Upper lobe of right lung (tissue), 1 donor: ENCODE measurements at places on chromosomes 13 and 19. TPM values are rescaled to one million over a fixed set of nuclear protein-coding genes. Genes with fewer than 3 reads are reported as not detected.

The CYP4F12 gene
- total RNA-seq: 3.7 TPM

The SGTA gene
- 44.9 TPM for total RNA-seq

The TEKTIP1 gene
- total RNA-seq: 3.2 TPM

The ZNF667 gene
- total RNA-seq: 2.8 TPM

The ZNF681 gene
- 1.9 TPM for total RNA-seq

The ZNF90 gene
- 7.6 TPM for total RNA-seq

The DNAJC3 gene
- 67.9 TPM for total RNA-seq

The MVB12A gene
- total RNA-seq: 36.3 TPM

The PEAK3 gene
- total RNA-seq: 4.5 TPM

The RGL3 gene
- total RNA-seq: 54.6 TPM

The EXOC3L2 gene
- total RNA-seq: 11.9 TPM

The SHANK1 gene
- total RNA-seq: 0.35 TPM

- H3K4me1 ChIP-seq: no peaks in the 10 kb centered on the region
- DNase-seq: no peak
- H3K4me3 ChIP-seq: no peak overlapping the region
- no peaks in the 10 kb centered on the region for H3K27me3 ChIP-seq
- peaks cover 87% of the 10 kb centered on the region for H3K36me3 ChIP-seq
- no peak overlapping the region for H3K27ac ChIP-seq
These were observed 11.7 kb downstream of the ZNF613 start for GRCh38 chr19:51938936-51939335.

DNA sequence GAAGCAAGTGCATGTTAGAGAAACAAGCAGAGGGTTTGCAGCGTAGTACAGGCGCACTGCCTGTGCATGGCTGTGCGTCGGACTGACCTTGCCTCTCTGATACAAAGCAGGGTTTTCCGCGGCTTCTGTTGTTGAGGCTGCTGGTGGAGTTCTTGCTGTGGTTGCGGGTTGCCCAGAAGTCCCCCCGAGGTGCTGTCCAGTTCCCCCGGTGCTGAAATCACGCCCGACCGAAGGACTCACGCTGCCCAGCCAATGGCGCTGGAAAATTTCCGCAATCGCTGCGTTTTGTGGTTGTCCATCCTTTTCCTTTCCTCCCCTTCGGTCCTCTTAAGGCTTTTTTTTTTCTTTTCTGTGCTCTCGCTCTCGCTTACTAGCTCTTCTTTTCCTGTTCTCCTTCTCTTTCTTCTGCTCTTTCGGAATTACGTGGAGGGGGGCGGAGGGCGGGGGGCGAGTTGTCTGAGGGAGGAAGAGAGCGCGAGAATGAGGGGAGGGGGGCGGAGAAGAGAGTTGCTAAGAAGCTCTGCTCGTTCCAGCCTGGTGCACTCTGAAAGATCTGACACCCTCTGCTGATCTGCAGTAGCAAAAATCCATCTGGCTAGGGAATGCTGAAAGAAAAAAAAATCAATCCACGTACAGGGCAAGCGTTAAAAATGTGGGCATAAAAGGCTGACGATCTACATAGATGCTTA, at the start of gene SLITRK1:
SLITRK1 (minus strand) TSS at position 558 of the 689 bp plus-strand sequence. CDS start 967 bp downstream, outside the sequence.
- H3K36me3 ChIP-seq: no peaks in the 10 kb centered on the region
- H3K27me3 ChIP-seq: peaks cover 49% of the 10 kb centered on the region
- no peaks in the 10 kb centered on the region for H3K4me1 ChIP-seq
- H3K27ac ChIP-seq: no peak within 1 kb of the TSS
- DNase-seq: peak; percentile 72

GRCh38 chr19:39247701-39248664, 673 bp downstream of the IFNL4 start:
- peak; percentile 64 for DNase-seq
- H3K4me3 ChIP-seq: no peak overlapping the region
- peaks cover 35% of the 10 kb centered on the region for H3K27me3 ChIP-seq
- no peaks in the 10 kb centered on the region for H3K36me3 ChIP-seq

- no peak overlapping the region for H3K4me3 ChIP-seq
- no peak for DNase-seq
- no peaks in the 10 kb centered on the region for H3K27me3 ChIP-seq
- H3K36me3 ChIP-seq: no peaks in the 10 kb centered on the region
These were observed 14.2 kb downstream of the KLF5 start for GRCh38 chr13:73073050-73073449.

- H3K4me3 ChIP-seq: no peak overlapping the region
- H3K27ac ChIP-seq: no peak overlapping the region
- no peaks in the 10 kb centered on the region for H3K27me3 ChIP-seq
- H3K4me1 ChIP-seq: peaks cover 10% of the 10 kb centered on the region
- no peaks in the 10 kb centered on the region for H3K36me3 ChIP-seq
These were observed 76.0 kb downstream of the KCTD15 start for GRCh38 chr19:33872445-33873320.

DNA sequence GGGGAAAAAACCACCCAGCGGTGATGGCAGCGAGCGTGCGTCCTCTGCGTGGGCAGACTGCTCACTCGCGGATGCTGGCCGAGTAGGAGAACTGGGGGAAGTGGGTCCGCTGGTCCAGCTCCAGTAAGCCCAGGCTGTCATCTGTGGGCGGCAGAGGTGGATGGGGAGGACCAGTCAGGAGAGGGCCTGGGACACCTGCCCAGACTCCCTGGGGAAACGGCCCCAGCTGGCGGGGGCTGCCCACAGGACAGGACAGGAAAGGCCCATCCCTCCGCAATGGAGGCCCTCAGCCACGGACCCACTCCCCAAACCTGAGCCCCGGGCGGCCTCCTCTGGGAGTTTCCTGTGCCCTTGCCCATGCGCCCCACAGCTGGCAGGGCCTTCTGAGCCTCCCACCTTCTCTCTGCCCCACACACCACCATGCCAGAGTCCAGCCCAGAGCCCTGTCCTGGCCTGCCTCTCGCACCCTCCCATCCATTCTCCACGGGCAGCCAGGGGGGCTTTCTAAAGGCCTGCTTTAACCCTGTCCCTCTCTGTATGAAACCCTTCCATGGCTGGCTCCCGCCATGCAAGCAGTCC, 7.4 kb upstream of the CCNP start:
- DNase-seq: no peak
- peaks cover 56% of the 10 kb centered on the region for H3K36me3 ChIP-seq
- H3K27ac ChIP-seq: no peak overlapping the region
- H3K27me3 ChIP-seq: no peaks in the 10 kb centered on the region
- no peak overlapping the region for H3K4me3 ChIP-seq
- peaks cover 9% of the 10 kb centered on the region for H3K4me1 ChIP-seq

GRCh38 chr13:70042193-70042592, 65.4 kb upstream of the ATXN8OS start:
- no peak for DNase-seq
- H3K27ac ChIP-seq: no peak overlapping the region
- no peaks in the 10 kb centered on the region for H3K36me3 ChIP-seq

GRCh38 chr19:1211494-1212234, 6.1 kb downstream of the STK11 start:
- peaks cover 8% of the 10 kb centered on the region for H3K36me3 ChIP-seq
- H3K27ac ChIP-seq: no peak overlapping the region
- H3K4me1 ChIP-seq: peaks cover 78% of the 10 kb centered on the region
- no peak overlapping the region for H3K4me3 ChIP-seq
- no peaks in the 10 kb centered on the region for H3K27me3 ChIP-seq
- DNase-seq: peak; percentile 78

- peak; percentile 87 for DNase-seq
- H3K27me3 ChIP-seq: peaks cover 62% of the 10 kb centered on the region
- no peaks in the 10 kb centered on the region for H3K36me3 ChIP-seq
- no peaks in the 10 kb centered on the region for H3K4me1 ChIP-seq
- H3K4me3 ChIP-seq: no peak overlapping the region
These were observed 17.5 kb upstream of the MEIS3 start for GRCh38 chr19:47436712-47437401.

- H3K36me3 ChIP-seq: no peaks in the 10 kb centered on the region
- H3K4me3 ChIP-seq: no peak overlapping the region
- no peaks in the 10 kb centered on the region for H3K27me3 ChIP-seq
- no peak for DNase-seq
- no peaks in the 10 kb centered on the region for H3K4me1 ChIP-seq
These were observed 31.4 kb downstream of the CCDC122 start for GRCh38 chr13:43848001-43848649.

DNA sequence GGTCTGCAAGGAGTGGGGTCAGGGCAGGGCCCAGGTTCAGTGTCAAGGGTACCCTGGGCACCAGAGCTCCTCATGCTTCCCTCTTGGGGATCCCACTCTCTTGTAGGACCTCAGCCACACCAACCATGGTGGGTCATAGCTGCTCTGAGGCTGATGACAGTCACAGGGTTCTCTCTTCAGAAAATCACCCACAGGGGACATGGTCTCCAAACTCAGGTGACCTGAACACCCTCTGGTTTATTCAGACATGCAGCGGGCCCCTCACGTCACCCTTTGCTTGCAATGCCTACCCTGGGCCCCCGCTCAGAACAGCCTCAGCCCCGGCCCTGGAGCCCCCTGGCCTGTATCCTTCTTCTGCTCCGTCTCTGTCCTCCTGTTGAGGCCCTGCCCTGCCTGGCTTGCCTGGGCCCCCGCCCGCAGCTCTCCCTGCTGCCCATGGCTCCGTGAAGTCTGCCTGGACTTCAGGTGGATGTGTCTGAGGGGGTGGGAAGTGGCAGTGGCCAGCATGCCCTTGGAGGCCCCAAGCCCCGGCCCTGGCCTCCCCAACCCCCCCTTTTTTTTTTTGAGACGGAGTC, 20.4 kb downstream of the CHERP start:
- H3K27ac ChIP-seq: no peak overlapping the region
- H3K4me3 ChIP-seq: no peak overlapping the region
- H3K4me1 ChIP-seq: no peaks in the 10 kb centered on the region
- peaks cover 99% of the 10 kb centered on the region for H3K36me3 ChIP-seq

DNA sequence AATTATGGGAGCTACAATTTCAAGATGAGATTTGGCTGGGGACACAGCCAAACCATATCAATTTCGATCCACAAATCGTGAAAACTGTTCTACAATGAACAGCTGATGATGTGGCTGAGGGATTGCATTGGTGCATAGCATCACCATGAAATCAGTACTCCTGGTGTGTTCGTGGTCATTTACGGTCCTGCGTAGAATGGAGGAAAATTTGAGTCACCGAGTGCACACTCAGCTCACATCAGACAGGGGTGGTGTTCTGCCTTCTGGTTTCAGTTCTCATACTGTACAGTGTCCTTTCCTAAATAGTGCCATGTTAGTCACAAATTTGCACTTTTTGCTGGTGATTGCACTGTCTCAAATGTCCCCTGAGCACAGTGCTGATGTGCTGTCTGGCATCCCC, 39.2 kb downstream of the MYH14 start:
- no peaks in the 10 kb centered on the region for H3K4me1 ChIP-seq
- DNase-seq: no peak
- H3K27ac ChIP-seq: no peak overlapping the region
- H3K27me3 ChIP-seq: no peaks in the 10 kb centered on the region

GRCh38 chr19:51034704-51035103, at the start of gene KLK12:
TSS of gene KLK12 (minus strand) at chr19:51035002. CDS start at chr19:51034621, 381 bp downstream.
- no peaks in the 10 kb centered on the region for H3K4me1 ChIP-seq
- H3K36me3 ChIP-seq: no peaks in the 10 kb centered on the region

GRCh38 chr13:85528491-85529217, 270.6 kb downstream of the SLITRK6 start:
- no peaks in the 10 kb centered on the region for H3K36me3 ChIP-seq
- no peak for DNase-seq
- no peak overlapping the region for H3K27ac ChIP-seq
- H3K4me1 ChIP-seq: no peaks in the 10 kb centered on the region

GRCh38 chr19:7337380-7338194, 11.2 kb upstream of the ARHGEF18 start:
- H3K27ac ChIP-seq: peak overlapping the region; percentile 6
- peak; percentile 57 for DNase-seq
- H3K27me3 ChIP-seq: no peaks in the 10 kb centered on the region
- H3K4me1 ChIP-seq: peaks cover 5% of the 10 kb centered on the region
- no peaks in the 10 kb centered on the region for H3K36me3 ChIP-seq

GRCh38 chr19:4059891-4060620, 6.6 kb downstream of the ZBTB7A start:
- DNase-seq: peak; percentile 84
- H3K4me3 ChIP-seq: peak overlapping the region; percentile 48
- no peaks in the 10 kb centered on the region for H3K27me3 ChIP-seq
- peaks cover under 1% of the 10 kb centered on the region for H3K36me3 ChIP-seq

DNA sequence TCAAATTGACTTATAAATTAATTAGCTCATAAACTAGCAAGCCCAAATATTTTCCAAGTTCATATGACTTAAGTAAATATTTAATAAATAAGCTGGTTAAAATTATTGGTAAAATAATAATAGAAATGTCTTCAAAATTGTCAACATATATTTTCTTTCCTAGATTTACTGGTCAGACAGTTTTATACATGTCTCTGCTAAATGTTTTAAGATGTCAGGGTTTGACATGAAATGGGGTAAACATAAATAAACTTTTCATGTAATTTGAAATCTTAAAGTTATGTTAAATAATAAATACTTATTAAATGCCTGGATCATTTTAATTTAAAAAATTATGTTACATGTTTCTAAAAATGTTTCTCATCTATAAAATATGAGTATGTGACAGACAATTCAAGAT, 18.3 kb upstream of the CYSLTR2 start:
- H3K36me3 ChIP-seq: no peaks in the 10 kb centered on the region
- no peak for DNase-seq
- no peaks in the 10 kb centered on the region for H3K4me1 ChIP-seq
- no peak overlapping the region for H3K27ac ChIP-seq
- H3K4me3 ChIP-seq: no peak overlapping the region

DNA sequence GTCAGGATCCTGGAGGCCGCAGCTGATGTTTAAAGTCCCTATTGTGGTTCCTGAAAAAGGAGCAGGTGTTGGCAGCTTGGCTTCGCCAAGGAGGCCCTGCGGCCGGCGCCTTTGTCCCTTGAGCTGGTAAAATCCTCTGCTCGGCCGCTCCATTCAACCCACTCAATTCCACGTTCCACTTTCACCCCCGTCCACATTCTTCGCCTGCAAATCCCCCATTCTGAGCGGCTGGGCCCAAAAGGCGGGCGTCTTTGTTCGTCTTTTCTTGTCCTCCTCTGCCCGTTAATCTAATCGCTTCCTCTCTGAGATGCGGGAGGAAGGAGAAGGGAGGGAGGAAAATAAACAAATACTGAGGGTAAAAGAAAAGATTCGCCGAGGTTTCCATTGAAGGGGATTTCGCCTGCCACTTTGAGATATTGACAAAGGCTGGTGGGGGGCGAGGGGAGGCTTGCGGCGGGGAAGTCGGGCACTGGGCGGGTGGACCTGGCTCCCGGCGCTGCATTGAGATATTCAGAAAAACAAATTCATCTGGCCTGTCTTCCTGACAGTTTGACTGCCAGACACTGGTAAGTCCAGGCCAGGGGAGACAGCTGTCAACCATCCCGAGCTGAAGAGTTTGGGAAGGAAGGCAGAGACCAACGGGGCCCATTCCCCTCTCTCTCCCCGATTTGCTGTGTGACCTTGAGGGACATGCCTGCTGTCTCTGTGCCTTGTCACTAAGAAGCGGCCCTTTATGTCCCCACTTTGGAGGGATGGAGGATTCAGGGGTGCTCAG, 37.6 kb downstream of the ZNRF4 start:
- H3K4me1 ChIP-seq: no peaks in the 10 kb centered on the region
- H3K27ac ChIP-seq: no peak overlapping the region
- no peak overlapping the region for H3K4me3 ChIP-seq
